ENCODE measurements at places on chromosomes 6 and 20. TPM values are rescaled to one million over a fixed set of nuclear protein-coding genes. Genes with fewer than 3 reads are reported as not detected.

FAM135A gene
- total RNA-seq, result 89.0 TPM

PRIM2 gene
- total RNA-seq, result 14.3 TPM

HAO1 gene
- total RNA-seq, result not detected

SLA2 gene
- under 0.01 TPM for total RNA-seq

KLC4 gene
- total RNA-seq, result 18.4 TPM

JPH2 gene
- total RNA-seq, result under 0.01 TPM

C6orf132 gene
- under 0.01 TPM for total RNA-seq

FAM229B gene
- 21.6 TPM for total RNA-seq

BTN1A1 gene
- total RNA-seq, result not detected

C20orf204 gene
- total RNA-seq, result 1.2 TPM

PLA2G7 gene
- total RNA-seq, result 1.5 TPM

TSHZ2 gene
- 2.0 TPM for total RNA-seq
